ENCODE measurements at places on chromosomes 3 and 15.

DNA sequence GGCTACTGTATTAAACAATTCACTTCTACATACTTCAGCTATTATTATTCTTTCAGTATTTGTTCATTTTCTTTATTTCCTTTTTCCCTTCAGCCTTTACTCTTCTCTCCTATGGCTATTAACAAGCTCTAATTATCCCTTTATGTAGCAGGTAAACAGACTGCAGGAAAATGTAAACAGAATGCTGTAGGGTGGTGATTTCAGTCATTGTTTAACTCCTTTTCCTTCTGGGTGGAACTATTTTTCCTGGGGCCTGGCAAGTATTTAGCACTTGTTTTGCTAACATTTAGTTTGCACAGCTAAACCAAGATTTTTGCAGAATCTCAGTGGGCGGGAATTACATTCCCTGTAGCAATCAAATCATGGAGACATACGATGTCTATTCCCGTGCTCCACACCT, 14.4 kb downstream of the RARB start:
- no peak overlapping the region for H3K4me3 ChIP-seq
- no peak overlapping the region for H3K27ac ChIP-seq
- H3K4me1 ChIP-seq, result peaks cover 33% of the 10 kb centered on the region
- H3K36me3 ChIP-seq, result peaks cover 13% of the 10 kb centered on the region

GRCh38 chr3:197376735-197377555, 78.5 kb upstream of the DLG1 start:
- no peak for DNase-seq
- peaks cover 12% of the 10 kb centered on the region for H3K4me1 ChIP-seq
- no peaks in the 10 kb centered on the region for H3K27me3 ChIP-seq
- no peak overlapping the region for H3K4me3 ChIP-seq
- H3K36me3 ChIP-seq, result no peaks in the 10 kb centered on the region

DNA sequence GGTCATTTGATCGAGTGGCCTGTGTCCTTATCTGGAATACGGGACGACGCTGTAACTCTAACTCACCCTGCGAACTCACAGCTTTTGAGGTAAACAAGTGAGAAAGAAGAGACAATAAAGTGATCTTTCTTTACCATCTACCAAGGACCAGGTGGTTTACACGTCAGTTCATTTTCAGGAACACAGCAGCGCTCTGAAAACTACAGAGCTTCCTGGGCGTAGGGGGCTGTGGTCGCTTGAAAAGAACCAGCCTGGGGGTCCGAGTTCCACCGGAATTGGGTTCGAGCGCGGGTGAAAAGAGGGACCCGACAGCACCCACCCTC, 357 bp downstream of the KIAA1143 start:
- peak overlapping the region; percentile 79 for H3K27ac ChIP-seq
- peaks cover 42% of the 10 kb centered on the region for H3K36me3 ChIP-seq
- no peaks in the 10 kb centered on the region for H3K27me3 ChIP-seq

- H3K27me3 ChIP-seq, result no peaks in the 10 kb centered on the region
- no peaks in the 10 kb centered on the region for H3K36me3 ChIP-seq
- H3K4me3 ChIP-seq, result no peak overlapping the region
- H3K27ac ChIP-seq, result no peak overlapping the region
- no peaks in the 10 kb centered on the region for H3K4me1 ChIP-seq
Measured at GRCh38 chr15:86329311-86330013, 249.8 kb downstream of the AGBL1 start.

GRCh38 chr15:62558640-62559380, 393.7 kb upstream of the C2CD4B start:
- H3K27ac ChIP-seq, result no peak overlapping the region
- peaks cover 40% of the 10 kb centered on the region for H3K27me3 ChIP-seq
- no peak for DNase-seq
- H3K4me3 ChIP-seq, result no peak overlapping the region

- H3K27ac ChIP-seq, result no peak overlapping the region
- H3K36me3 ChIP-seq, result peaks cover 33% of the 10 kb centered on the region
- no peak overlapping the region for H3K4me3 ChIP-seq
- DNase-seq, result no peak
- H3K27me3 ChIP-seq, result no peaks in the 10 kb centered on the region
Measured at GRCh38 chr3:122576174-122576940, 1.1 kb upstream of the PARP15 start.

GRCh38 chr3:15159501-15160136, 46.4 kb upstream of the CAPN7 start:
- H3K4me3 ChIP-seq, result no peak overlapping the region
- no peaks in the 10 kb centered on the region for H3K4me1 ChIP-seq
- H3K36me3 ChIP-seq, result no peaks in the 10 kb centered on the region
- H3K27ac ChIP-seq, result no peak overlapping the region

DNA sequence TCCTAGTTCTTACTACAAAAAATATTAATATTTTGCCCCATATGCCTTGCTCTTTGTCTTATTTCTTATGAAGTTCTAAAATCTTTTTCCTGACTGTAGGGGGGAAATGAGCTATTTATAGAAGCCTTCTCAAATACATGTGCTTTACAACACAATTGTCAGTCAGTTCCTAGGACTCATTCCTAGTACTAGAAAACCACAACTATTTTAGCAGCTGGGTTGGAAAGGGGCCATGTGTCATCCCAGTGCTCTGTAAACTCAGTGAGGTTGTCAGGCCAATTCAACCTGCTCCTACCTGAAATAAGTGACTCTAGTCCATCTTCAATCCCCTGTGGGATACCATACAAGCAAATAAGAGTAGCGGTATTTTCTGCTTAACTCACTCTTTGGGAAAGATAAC, 153.8 kb downstream of the ULK4 start:
- H3K27me3 ChIP-seq, result no peaks in the 10 kb centered on the region
- H3K27ac ChIP-seq, result no peak overlapping the region
- no peak for DNase-seq
- no peaks in the 10 kb centered on the region for H3K36me3 ChIP-seq
- H3K4me1 ChIP-seq, result no peaks in the 10 kb centered on the region
- no peak overlapping the region for H3K4me3 ChIP-seq

- H3K27me3 ChIP-seq, result peaks cover 23% of the 10 kb centered on the region
- no peaks in the 10 kb centered on the region for H3K36me3 ChIP-seq
- no peak overlapping the region for H3K4me3 ChIP-seq
Measured at GRCh38 chr15:68417897-68418296, 14.1 kb downstream of the ITGA11 start.

DNA sequence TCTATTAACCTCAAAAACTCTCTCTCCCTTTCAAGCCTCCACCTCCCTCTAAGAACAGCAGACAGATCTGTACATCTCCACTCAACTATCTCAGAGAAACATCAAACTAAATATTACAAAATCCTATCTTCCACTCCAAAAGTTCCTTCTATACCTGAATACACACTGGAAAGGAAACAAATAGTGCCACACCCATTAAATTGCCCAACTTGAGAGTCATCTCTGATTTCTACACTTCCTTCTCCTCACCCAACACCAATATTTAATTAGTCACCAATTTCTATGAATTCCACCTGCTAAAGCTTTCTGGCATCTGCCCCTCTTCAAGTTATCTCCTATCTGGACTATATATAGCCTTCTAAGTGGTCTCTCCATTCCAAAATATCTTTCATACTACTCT, 65.8 kb downstream of the PEAK1 start:
- H3K27ac ChIP-seq, result peak overlapping the region; percentile 13
- H3K36me3 ChIP-seq, result no peaks in the 10 kb centered on the region
- peak; percentile 17 for DNase-seq
- peaks cover 39% of the 10 kb centered on the region for H3K4me1 ChIP-seq

DNA sequence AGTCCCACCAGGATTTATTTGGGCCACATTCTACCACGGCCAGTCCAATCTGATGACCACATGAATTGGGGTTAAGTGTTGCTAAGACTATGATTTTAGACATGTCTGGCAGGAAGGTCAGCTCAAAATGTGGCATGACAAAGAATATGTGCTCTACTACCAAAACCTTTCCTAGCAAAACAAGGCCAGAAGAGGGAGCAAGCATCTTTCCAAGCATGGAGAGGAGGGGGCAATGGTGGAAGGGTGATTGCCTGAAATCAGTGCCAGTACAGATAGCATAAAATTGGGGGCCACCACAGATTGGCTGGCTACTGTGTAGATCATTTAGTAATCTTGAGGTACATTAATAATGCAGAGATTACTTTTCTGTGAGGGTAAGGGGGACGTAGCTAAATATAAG, 43.2 kb downstream of the TMEM39A start:
- no peak for DNase-seq
- no peaks in the 10 kb centered on the region for H3K36me3 ChIP-seq

DNA sequence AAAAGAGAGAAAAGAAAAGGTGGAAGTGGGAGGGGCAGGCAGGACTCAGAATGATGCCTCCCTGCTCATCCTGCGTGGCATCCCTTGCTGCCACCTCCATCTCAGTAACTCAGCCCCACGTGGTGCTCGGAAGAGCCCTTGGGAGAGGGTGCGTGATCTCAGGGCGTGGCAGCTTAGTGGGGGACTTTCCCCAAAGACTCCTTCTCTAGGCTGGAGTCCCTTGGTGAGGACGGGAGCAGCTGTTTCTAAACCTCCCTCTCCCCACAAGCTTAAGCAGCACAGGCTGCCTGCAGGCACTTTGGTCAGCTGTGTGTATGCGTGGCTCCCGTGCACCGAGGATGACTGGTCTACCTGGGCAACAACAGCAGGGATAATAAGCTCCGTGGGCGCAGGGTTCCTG, 7.4 kb upstream of the ANPEP start:
- peak overlapping the region; percentile 21 for H3K27ac ChIP-seq
- H3K36me3 ChIP-seq, result peaks cover 5% of the 10 kb centered on the region
- no peak overlapping the region for H3K4me3 ChIP-seq

GRCh38 chr3:13215940-13216546, 142.8 kb upstream of the IQSEC1 start:
- H3K4me3 ChIP-seq, result no peak overlapping the region
- peaks cover 7% of the 10 kb centered on the region for H3K36me3 ChIP-seq
- DNase-seq, result peak; percentile 27

- no peak overlapping the region for H3K4me3 ChIP-seq
- no peaks in the 10 kb centered on the region for H3K27me3 ChIP-seq
- peaks cover 29% of the 10 kb centered on the region for H3K4me1 ChIP-seq
- no peak overlapping the region for H3K27ac ChIP-seq
- H3K36me3 ChIP-seq, result no peaks in the 10 kb centered on the region
Measured at GRCh38 chr3:44076221-44076829, 165.4 kb upstream of the TOPAZ1 start.

DNA sequence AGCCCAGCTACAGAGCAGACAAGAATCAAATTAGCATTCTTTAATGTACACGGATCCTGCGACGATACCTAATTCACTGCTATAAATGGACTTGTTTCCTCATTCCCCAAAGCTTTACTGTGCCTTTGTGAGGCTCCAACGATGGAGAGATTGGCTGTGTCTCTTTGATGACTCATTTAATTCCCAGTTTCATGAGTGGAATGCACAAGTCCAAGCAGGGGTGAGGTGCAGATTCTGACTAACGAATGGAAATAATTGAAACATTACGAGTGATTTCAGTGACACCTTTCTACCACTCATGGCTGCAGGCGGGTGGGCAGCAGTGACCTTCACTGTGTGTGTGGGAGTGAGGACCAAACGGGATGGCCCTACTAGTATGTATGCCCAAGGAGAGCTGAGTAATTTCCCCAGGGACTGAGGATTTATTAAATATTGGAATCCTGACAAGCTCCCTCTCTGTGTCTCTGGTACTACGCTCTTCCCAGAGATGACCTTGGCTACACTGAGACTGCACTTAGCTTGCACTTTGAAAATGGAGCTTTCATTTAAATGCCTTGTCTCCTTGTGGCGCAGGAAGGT, 156.7 kb downstream of the CACNA2D3 start:
- no peak overlapping the region for H3K27ac ChIP-seq
- peaks cover 13% of the 10 kb centered on the region for H3K27me3 ChIP-seq
- no peaks in the 10 kb centered on the region for H3K36me3 ChIP-seq
- peak; percentile 3 for DNase-seq
- H3K4me1 ChIP-seq, result no peaks in the 10 kb centered on the region

GRCh38 chr3:106957029-106957428, 420.2 kb upstream of the CCDC54 start:
- no peaks in the 10 kb centered on the region for H3K36me3 ChIP-seq
- no peaks in the 10 kb centered on the region for H3K4me1 ChIP-seq
- no peak for DNase-seq
- H3K27ac ChIP-seq, result no peak overlapping the region

- H3K36me3 ChIP-seq, result peaks cover 32% of the 10 kb centered on the region
- H3K27me3 ChIP-seq, result no peaks in the 10 kb centered on the region
- H3K4me3 ChIP-seq, result peak within 1 kb of the TSS; percentile 59
- H3K4me1 ChIP-seq, result peaks cover 47% of the 10 kb centered on the region
- peak within 1 kb of the TSS; percentile 83 for H3K27ac ChIP-seq
- peak; percentile 85 for DNase-seq
Measured at GRCh38 chr3:53846134-53846850, at the start of the genes CHDH and IL17RB. Gene CHDH, minus strand, starts transcription at chr3:53846419. Its CDS starts 22,411 bp downstream, at chr3:53824008. Gene IL17RB, plus strand, starts transcription at chr3:53846568. Its CDS starts 21 bp downstream, at chr3:53846589.

DNA sequence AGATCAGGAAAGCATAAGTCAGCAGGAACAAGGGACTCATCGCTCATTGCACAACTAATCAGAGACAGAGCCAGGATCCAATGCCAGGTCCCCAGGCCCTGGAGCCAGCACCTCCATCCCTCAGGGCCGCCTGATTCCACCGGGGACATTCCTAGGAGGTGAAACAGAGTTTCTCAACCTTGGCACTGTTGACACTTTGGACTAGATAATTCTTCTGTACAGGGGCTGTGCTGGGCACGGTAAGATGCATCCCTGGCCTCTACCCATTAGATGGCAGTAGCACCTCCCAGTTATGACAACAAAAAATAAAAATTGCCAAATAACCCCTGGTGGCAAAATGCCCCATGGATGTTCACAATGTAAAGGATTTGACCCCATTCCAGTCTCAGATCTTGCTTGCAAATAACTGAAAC, 127.7 kb downstream of the MTHFS start:
- H3K27me3 ChIP-seq, result peaks cover 50% of the 10 kb centered on the region
- no peak overlapping the region for H3K27ac ChIP-seq
- peak; percentile 23 for DNase-seq
- H3K4me3 ChIP-seq, result no peak overlapping the region
- H3K36me3 ChIP-seq, result no peaks in the 10 kb centered on the region

DNA sequence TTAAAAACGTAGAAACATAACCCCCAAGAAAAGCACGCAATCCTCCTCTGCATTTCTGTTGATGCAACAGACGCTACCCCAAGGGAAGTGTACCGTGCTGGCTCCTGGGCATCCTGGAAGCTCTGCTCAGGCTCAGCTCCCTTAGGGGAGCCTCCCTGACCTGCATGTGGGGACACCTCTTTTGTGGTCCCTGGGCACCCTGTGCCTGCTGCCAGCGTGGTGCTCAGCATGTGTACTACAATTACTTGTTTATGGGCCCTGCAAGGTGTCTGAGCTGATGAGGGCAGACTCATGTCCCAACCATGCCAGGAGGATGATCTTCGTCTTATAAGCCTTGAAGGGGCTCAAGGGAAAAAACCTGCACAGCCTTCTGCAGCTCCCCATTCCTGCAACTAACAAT, 18.3 kb downstream of the EHD4 start:
- H3K27ac ChIP-seq, result no peak overlapping the region
- peaks cover 10% of the 10 kb centered on the region for H3K36me3 ChIP-seq
- H3K4me3 ChIP-seq, result no peak overlapping the region
- no peak for DNase-seq

- H3K36me3 ChIP-seq, result peaks cover 85% of the 10 kb centered on the region
- peak overlapping the region; percentile 60 for H3K27ac ChIP-seq
- peaks cover 36% of the 10 kb centered on the region for H3K4me1 ChIP-seq
Measured at GRCh38 chr3:169665264-169666075, 2.0 kb upstream of the MECOM start.

All from Calu3 (cell line).